Breast epithelium (tissue), 4 donors: ENCODE measurements at places on chromosomes 1 and 21. TPM values are rescaled to one million over a fixed set of nuclear protein-coding genes. Genes with fewer than 3 reads are reported as not detected.

The C1QTNF12 gene
- total RNA-seq: not detected

The KPNA6 gene
- 53.1 TPM for total RNA-seq

DNA sequence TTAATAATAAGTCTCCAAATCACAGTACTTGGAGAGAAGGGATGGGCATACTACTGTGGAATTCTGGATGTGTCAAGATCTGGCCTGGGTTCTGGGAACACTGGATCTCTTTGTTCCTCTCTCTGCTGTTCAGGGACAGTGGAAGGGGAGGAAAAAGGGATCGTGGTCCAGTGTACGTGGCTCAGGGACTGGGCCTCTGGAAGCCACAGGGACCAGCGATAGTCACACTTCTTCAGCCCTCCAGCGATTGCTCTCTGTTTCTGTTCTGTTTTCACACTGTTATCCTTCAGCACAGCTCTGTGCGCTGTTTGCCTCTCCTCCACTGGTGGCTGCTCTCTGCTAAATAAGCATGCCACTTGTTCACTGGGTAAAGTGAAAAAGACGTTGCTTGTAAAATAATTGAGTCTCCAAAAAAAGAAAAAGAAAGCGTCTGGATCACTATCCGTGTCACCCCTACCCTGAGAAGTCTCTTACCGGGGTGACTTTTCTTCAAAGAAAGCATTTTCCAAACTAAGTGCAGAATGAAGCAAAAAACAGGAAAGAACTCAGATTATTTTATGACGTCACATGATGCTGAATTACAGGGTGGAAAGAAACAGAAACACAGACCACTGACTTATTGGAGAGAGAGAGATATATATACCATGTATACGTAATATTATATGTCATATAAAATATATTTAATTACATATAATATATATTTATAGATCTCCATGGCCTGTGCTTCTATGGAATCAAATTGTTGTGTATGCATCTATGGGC, 279.4 kb downstream of the RGS7 start:
- H3K27ac ChIP-seq: no peak overlapping the region
- H3K36me3 ChIP-seq: no peaks in the 10 kb centered on the region
- H3K4me1 ChIP-seq: no peaks in the 10 kb centered on the region
- DNase-seq: no peak
- H3K27me3 ChIP-seq: no peaks in the 10 kb centered on the region

GRCh38 chr1:228933753-228934152, 198.5 kb downstream of the RHOU start:
- H3K4me1 ChIP-seq: peaks cover 4% of the 10 kb centered on the region
- no peaks in the 10 kb centered on the region for H3K27me3 ChIP-seq
- H3K36me3 ChIP-seq: no peaks in the 10 kb centered on the region
- no peak overlapping the region for H3K4me3 ChIP-seq
- DNase-seq: no peak
- H3K27ac ChIP-seq: no peak overlapping the region
